Right ventricle myocardium superior (tissue), 1 donor: ENCODE measurements at places on chromosomes 1 and 21. TPM values are rescaled to one million over a fixed set of nuclear protein-coding genes. Genes with fewer than 3 reads are reported as not detected.

DNA sequence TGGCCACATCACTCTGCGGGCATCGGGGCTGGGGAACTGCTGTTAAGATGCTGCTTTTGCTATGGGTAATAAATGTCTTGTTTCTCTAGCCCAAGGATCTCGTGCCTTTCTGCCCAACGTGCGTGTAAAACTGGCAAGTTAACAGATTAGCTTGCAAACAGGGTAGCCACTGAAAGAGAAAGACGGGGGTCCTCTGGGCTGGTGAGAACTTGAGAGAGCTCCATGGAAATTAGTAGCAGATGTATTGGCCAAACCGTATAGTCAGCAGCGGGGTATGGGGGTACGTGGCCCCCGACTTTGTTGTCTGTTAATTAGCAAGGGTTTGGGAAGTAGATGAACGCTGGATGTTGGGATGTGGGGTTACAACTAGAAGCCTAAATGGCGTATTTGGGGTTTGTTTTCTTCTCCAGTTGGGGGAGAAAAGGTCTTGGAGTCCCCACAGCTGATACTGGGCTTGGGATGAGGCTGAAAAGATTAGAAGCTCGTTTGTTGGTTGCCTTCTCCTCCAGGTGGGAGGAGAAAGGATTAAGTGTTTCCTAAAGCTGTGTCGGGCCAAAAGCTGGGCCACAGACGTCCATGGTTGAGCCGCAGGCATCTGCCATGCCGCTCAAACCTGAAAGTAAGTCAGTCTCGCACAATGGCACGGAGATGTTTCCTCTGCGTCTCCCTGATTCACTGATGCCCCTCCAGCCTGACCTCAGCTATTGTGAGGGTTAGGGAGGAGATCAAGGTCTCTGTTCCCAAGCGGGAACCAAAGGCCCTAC lies 32.3 kb upstream of the C1orf174 start:
- peak; percentile 22 for DNase-seq

- peak; percentile 87 for DNase-seq
Observed at GRCh38 chr1:150560011-150560438, 10.8 kb downstream of the ADAMTSL4 start.

DNA sequence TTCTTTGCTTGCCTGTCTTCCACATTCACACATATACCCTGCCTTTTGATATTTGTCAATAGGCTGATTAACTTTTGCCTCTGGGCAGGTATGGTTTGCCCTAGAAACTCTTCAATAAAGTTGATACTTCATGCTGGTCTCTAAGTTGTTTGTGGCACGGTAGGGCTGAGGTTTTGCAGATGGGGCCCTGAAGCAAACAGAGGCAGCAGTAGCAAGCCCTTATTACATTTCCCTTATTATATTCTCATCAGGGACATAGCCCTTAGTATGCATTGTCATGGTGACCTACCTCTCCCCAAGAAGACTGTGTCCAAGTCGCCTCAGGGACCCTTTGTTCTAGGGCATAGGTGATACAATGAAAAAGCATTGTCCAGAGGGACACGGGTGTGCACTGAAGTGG lies at the start of gene OR6P1:
Gene OR6P1 (minus strand): TSS at position 101 of the 400 bp plus-strand sequence. CDS start 6,976 bp downstream, outside the sequence.
- DNase-seq = no peak

Gene RGS7
- not detected for total RNA-seq

DNA sequence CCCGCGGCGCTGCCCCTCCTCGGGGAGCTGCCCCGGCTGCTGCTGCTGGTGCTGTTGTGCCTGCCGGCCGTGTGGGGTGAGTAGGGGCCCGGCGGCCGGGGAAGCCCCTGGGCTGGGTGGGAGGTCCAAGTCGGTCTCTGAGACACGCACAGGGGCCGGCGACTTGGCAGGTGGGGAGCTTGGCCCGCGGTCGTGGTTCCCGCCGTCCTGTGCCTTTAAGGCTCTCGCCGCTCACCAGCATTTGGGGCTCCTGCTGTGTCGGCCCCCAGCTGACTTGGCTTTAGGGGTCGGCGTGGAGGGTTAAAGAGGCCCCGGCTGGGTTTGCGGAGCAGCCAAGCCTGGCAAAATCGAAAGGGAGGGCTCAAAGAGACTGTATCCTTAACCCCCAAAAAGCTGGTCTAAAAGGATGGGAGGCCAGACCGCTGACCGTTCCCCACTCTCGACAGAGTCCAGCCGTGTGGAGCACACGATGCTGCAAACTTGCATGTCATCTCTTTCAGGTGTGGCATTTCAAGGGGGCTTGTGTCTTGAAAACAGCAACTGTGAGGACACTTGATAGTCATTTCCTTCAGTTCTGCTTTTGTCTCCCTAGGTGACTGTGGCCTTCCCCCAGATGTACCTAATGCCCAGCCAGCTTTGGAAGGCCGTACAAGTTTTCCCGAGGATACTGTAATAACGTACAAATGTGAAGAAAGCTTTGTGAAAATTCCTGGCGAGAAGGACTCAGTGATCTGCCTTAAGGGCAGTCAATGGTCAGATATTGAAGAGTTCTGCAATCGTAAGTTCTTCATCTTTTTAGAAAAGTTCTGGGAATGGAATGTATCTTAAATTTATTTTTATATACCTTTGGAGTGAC lies 540 bp downstream of the CD55 start:
- DNase-seq = no peak

Gene C1orf115
- total RNA-seq = 21.0 TPM

- DNase-seq = no peak
Observed at GRCh38 chr1:54107131-54107530, 45.7 kb downstream of the CDCP2 start.

- DNase-seq = no peak
Observed at GRCh38 chr1:157352216-157352615, 200.1 kb downstream of the FCRL5 start.

Gene CSF3R
- total RNA-seq = 3.3 TPM

- no peak for DNase-seq
Observed at GRCh38 chr1:168786476-168787330, 57.7 kb upstream of the DPT start.
